Hypothalamus (tissue), 51 donors: ENCODE measurements at places on chromosomes 7 and 10.

DNA sequence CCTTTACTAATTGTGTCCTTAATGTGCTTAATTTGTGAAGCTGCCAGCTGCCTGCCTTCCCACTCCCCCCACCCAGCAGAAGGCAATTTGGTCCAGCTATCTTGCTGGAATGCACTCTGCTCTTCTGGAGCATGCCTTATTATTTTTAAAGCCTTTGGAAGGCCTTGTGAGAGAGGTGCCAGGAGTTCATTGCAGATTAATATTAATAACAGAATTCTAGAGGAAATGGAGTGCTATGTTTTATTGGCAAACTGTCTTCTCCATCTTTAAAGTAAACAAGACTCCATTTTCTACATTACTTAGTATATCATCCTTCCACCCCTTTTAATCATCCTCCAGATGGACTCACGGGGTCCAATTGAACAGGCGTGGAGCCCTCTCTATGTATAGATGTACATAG is 50.8 kb upstream of the ZNF32 start:
- no peak for DNase-seq

DNA sequence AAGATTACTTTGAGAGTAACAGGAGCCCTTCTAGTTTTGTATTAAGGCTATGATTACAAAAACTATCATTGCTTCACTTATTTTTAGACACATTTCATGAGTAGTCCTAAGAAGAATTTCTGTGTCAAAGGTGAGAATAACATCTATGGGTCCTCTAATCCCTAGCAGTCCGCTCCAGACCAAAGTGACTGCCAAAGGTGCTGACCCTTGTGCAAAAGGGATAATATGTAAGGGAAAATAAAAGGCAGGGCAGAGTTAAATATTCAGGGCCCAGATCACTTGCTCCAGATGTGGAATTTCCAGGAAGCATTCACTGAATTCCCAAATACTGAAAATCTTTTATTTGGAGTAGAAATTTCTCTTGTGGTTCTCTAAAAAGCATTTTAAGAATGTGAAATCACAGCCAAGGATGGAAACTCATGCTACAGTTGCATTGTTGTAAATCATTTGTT is 29.3 kb downstream of the RHOBTB1 start:
- DNase-seq, result no peak

- DNase-seq, result no peak
Measured at GRCh38 chr7:95529701-95530100, 44.0 kb downstream of the ASB4 start.

- no peak for DNase-seq
Measured at GRCh38 chr7:117673839-117674238, 194.0 kb downstream of the CFTR start.

- no peak for DNase-seq
Measured at GRCh38 chr10:110311357-110311949, 6.7 kb upstream of the SMNDC1 start.

GRCh38 chr10:48981310-48981907 is 41.8 kb upstream of the LRRC18 start:
- DNase-seq, result peak; percentile 26

DNA sequence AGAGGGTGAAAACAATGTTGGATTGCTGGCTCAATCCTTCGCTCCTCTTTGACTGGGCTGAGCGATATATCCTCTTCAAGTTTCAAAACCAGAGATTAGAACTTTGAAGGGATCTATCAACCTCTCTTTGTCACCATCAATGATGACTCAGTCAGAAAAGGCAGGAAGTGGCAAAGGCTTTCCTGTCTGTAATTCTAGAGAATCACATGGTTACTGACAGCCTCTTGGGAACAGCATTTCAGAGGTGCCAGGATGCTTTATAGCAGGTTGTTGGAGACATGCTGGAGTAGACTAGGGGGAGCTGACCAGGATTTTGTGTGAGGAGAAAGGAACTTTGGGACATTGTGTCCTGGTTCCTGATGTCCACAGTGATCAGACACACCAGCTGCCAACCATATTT is 81.3 kb downstream of the PRKCQ start:
- DNase-seq, result no peak

- DNase-seq, result no peak
Measured at GRCh38 chr7:1255080-1255816, 22.6 kb downstream of the UNCX start.

DNA sequence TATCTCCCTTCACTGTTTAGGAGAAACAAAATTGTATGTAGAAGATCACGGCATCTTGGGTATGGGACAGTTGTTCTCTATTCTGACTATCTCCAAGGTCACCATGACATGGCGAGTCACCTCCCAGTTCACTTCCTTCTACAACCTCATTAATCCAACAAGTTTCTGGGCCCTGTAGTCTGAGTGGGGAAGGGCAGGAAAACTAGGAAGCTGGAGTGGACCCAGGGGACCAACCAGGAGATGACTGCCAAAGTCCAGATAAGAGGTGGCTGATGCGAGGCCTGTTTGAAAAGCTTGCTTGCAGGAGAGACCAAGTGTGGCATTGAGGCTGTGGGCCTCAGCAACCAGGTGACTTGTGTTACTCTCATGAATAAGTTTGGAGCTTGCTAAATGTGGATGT is 584.9 kb downstream of the TNS3 start:
- DNase-seq, result no peak

DNA sequence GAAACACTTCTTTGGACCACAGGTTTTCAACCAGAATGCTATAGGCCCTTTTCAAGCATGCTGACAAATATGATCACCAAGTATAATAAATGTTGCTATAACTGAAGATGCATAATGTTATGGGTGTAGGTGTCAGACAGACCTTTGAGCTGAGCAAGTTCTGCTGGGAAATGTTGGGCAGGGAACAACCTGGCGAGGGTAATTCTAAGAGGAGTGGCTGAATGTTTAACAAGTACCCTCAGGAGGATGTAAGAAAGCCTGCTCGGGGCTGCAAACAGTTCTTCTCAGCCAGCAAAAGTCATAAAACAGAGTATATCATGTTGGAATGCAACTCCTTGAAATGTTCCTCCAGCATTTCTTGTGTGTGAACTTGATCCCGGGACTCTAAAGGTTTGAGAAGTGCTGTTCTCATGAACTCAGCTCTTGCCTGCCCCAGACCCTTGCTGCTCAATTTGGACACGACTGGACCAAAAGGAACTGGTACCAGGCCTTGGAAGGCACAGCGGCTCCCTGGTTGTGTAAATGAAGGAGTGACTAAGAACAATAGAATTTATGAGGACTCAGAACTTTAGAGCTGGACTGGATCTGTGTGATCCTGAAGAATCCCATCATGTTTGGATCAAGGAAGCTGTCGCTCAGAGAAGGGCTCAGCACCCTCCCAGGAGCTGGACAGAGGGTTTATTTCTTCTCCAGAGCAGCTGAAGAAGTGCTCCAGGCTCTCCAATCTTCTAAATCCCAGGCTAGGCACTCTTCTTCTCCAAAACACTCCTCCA is 143.2 kb upstream of the ANK3 start:
- no peak for DNase-seq

DNA sequence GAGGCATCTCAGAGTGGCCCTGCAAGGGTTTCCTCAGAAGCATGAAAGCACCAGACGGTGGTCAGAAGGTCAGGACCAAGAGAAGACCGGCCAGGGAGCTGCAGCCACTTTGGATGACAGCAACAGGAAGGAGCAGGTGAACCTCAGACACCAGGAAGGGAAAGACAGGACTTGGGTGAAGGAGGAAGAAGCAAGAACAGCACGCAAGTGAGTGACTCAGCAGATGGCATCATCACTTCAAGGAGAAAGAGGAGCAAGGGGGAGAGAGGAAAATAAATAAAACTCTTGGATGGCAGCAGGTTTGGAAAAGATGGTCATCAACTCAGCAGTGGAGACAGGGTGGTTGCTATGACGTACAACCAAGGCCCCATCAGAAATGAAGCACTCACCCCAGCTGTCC is 31.6 kb downstream of the NCAPG2 start:
- DNase-seq, result no peak

DNA sequence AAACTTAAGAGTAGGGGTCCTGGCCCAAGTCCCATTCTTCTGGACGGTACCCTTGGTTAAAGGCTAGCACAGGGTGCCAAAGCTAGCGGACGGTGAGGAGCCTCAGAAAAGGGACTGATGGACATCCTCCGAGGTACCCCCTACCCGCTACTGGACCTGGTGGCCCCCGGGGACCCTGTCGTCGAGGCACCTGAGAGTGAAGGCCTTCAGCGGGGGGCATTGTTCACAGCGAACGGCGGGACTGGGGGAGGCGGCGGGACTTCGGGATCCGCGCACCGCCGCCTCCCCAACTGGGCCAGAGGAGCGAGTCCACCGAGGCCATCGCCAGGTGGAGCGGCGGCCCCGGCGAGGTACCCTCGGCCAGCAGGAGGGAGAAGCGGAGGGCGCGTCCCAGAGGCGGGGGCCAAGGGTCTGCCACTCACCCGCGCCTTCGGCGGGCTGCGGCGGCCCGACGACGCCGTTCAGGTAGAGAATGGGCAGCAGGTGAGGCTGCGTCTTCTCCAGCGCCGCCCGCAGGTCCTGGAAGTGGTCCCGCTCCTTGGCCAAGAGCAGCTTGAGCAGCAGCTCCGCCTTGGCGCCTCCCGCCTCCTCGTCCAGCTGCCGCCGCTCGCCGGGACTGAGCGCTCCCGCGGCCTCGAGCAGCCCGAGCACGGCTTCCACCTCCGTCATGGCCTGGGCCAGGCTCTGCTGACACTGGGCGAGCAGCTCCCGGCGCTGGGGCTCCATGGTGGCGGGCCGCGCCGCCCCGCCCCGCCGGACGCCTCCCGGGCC is 575 bp downstream of the DLG5 start:
- peak; percentile 62 for DNase-seq

- DNase-seq, result no peak
Measured at GRCh38 chr7:44563171-44563679, 10.5 kb downstream of the DDX56 start.

DNA sequence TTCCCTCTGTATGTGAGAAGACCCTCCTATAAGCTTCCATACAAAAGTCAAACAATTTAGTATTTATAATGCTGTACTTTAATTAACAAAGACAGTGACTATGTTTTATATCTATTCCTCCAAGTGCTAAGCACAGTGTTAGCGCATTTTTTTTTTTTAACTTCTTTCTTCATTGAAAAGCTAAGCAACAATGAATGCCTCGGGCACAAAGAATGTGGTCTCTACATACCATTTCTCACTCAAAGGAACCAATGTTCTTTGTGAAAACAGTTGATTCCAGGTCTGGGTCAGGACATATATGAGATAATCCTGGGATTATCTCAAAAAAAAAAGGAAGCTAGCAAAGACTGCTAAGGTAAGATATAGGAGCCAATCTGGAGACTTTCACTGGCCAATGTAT is 26.2 kb upstream of the REEP3 start:
- no peak for DNase-seq

- DNase-seq, result no peak
Measured at GRCh38 chr10:128178302-128178958, 52.2 kb upstream of the MKI67 start.

GRCh38 chr7:36272211-36272566 is 117.5 kb upstream of the ANLN start:
- DNase-seq, result no peak

GRCh38 chr7:80622541-80622940 is 15.9 kb upstream of the CD36 start:
- DNase-seq, result no peak

GRCh38 chr7:99791021-99791420 is 7.0 kb upstream of the CYP3A4 start:
- no peak for DNase-seq

DNA sequence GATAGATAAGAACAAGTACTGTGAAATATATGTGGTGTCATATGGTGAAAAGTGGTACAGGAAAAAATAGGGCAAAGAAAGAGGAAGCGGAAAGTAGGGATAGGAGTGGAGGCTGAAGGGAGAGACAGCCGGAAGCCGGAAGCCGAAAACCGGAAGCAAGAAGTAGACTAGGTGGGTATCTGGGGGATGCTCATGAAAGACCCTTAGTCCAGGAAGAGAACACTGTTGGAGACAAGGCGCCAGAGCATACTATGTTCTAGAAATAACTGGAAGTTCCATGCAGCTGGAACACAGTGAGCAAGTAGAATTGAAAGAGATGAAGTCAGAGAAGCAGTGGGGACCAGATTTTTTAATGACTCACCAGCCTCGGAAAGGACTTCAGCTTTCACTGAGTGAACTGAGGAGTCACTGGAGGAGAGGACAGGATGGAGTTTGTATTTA is 22.5 kb downstream of the ST8SIA6 start:
- DNase-seq, result no peak

GRCh38 chr7:17940951-17941431 is 697 bp upstream of the SNX13 start:
- DNase-seq, result no peak

GRCh38 chr10:128048819-128049210 is 77.4 kb downstream of the MKI67 start:
- DNase-seq, result no peak

GRCh38 chr10:78177491-78178185 is 144.0 kb downstream of the RPS24 start:
- peak; percentile 14 for DNase-seq

DNA sequence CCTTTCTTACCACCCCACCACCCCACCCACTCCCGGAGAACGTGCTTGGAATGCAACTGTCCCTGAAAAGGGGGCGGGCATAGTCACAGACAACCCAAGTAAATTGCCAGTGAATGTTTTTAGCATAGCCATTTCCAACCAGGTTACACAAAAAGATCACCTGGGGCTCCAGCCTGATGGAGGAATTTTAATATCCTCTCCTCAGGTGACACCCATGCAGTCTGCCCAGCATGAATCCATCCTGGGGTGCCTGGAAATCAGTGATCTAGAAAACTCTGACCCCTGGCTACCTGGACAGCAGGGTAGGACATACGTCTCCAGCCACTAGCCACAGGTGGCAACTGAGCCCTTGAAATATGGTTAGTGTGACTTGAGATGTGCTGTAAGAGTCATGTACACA is 61.1 kb downstream of the SORBS1 start:
- DNase-seq, result no peak

GRCh38 chr10:79340646-79341244 is 6.5 kb upstream of the PPIF start:
- no peak for DNase-seq

DNA sequence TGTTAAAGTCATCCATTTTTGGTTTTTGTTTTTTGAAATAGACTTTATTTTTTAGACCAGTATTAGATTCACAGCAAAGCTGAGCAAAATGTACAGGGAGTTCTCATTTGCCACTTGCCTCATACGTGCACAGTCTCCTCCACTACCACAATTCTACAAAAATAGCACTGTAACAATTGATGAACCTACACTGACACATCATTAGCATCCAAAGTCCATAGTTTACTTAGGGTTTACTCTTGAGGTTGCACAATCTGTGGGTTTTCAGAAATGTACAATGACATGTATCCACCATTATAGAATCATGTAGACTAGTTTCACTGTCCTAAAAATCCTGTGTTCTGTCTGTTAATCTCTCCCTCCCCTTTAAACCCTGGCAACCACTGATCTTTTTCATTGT is 125.8 kb upstream of the PDSS1 start:
- DNase-seq, result no peak

DNA sequence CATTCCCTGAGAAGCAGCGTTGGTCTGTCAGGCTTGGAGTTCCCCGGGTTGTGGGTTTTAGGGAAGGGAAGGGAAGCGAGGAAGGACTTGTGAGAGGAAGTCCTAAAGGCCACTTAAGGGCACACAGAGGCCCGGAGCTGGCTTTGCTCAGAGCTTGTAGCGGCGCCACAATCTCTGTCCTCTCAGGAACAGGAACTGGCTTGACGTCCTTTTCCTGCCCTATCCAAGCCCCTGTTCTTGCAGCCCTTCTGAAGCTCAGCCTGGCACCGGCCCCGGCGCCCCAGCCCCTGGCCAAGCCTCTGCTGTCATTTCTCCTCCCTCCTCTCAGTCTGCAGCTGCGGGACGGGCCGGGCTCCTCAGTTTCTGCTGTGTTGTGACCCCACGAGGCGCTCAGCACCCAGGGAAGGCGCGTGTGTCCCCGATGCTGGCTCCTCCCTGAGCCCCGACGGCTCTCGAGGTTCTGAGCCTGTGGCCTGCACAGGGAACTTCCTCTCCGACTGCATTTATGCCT is at the start of gene GIMAP8:
Gene GIMAP8, plus strand, starts transcription at position 140 of the 511 bp plus-strand sequence. CDS start 16,069 bp downstream, outside the sequence.
- DNase-seq, result no peak
